ENCODE measurements at places on chromosomes 3 and 15. TPM values are rescaled to one million over a fixed set of nuclear protein-coding genes. Genes with fewer than 3 reads are reported as not detected.

- peak; percentile 15 for DNase-seq
Measured at GRCh38 chr3:159432682-159433340, 555.8 kb upstream of the IL12A start.

DNA sequence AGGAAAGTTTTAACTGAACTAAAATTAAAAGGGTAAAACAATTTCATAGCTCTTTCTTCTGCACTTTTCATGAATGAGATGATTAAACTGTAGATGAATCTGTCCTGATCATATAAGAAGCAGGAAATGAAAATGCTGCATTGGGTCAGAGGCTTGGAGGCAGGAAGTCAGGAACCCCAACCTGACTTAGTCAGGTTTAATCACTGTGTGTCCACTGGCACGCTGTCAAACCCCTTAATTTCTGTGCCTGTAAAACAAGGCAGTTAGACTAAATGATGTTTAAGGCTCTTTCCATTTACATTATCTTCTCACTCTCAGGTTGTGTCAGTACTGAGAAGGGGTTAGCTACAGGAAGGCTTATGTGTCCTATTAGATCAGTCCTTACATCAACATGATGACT, 193.3 kb upstream of the TTC14 start:
- peak; percentile 58 for DNase-seq

DNA sequence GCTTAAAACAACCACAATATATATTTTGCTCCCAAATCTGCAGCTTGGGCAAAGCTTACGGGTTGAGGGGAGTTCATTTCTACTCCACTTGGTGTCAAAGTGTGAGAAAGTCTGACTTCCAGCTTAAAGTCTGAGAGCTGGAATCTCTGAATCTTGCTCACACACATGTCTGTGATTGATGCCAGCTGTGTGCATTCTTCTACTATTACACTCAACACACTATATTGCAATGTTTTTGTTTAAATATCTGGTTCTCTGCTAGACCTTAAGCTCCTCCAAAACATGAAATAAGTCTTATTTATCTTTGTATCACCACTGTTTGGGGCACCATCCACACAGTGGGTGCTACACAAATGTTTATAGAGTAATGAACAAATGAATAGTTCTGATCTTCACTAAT, 36.7 kb upstream of the SECISBP2L start:
- no peak for DNase-seq

GRCh38 chr15:67882487-67883233, 42.8 kb upstream of the RNU6-1 start:
- DNase-seq: no peak

- DNase-seq: no peak
Measured at GRCh38 chr3:7518456-7518855, 657.5 kb downstream of the GRM7 start.

DNA sequence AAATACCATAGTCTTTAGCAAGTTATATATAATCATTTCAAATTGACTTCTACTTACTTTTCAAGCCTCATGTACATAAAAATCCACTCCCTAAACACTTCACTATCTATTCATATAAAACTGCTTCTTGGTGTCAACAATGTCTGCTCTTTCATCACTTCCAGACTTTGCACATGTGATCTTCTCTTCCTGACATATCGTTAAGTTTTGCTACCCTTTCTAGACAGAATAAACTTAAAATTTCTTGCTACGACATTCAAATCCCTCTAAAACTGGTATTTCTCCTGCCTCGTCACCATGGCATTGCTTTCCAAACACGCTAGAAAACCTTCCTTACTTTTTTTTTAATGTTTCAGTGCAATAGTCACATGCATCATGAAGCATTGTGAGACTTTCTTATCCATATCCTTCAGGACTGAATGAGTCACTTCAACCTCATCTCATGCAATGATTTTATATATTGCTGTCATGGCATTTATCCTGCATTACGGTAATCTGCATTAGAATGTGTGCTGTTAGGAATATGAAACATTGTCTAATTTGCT, 122.8 kb downstream of the GMNC start:
- DNase-seq: peak; percentile 7

GRCh38 chr15:62913246-62913645, 129.3 kb upstream of the TPM1 start:
- no peak for DNase-seq

- peak; percentile 31 for DNase-seq
Measured at GRCh38 chr3:38084334-38085310, 45.6 kb downstream of the DLEC1 start.

The CIDEC gene
- not detected for total RNA-seq

The RSL24D1 gene
- 64.8 TPM for total RNA-seq
